Brain (organoid and tissue), 16 donors: ENCODE measurements at places on chromosomes 1 and 21.

GRCh38 chr1:85199667-85200462 is 951 bp downstream of the SYDE2 start:
- peak; percentile 19 for DNase-seq

- DNase-seq = peak; percentile 76
These were observed 82.2 kb downstream of the LMO4 start for GRCh38 chr1:87410776-87411480.

DNA sequence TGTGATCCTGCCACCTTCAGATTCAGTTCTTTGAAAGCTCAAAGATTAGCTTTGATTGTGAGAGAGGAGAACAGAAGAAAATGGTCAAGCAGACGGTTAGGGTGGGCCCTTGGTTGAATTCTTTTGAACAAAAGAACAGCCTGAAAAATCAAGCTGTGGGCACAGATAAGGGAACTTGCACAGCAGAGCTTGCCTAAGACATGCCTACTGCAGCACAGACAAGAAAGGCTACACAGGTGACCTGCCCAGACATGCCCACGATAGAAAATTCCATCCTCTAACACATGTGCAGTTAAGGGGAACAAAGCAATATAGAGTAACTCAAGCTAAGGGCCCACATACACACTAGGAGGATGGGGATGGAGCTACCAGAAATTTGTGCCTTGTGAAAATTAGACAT is 512.5 kb upstream of the LRRC7 start:
- DNase-seq = no peak

GRCh38 chr1:234755449-234755863 is 145.5 kb upstream of the IRF2BP2 start:
- DNase-seq = no peak

GRCh38 chr21:35927262-35927661 is 133.1 kb downstream of the SETD4 start:
- peak; percentile 79 for DNase-seq

- DNase-seq = no peak
These were observed 182.4 kb downstream of the SMYD3 start for GRCh38 chr1:246324711-246325110.

GRCh38 chr1:117802531-117803257 is 126.7 kb downstream of the GDAP2 start:
- peak; percentile 8 for DNase-seq

DNA sequence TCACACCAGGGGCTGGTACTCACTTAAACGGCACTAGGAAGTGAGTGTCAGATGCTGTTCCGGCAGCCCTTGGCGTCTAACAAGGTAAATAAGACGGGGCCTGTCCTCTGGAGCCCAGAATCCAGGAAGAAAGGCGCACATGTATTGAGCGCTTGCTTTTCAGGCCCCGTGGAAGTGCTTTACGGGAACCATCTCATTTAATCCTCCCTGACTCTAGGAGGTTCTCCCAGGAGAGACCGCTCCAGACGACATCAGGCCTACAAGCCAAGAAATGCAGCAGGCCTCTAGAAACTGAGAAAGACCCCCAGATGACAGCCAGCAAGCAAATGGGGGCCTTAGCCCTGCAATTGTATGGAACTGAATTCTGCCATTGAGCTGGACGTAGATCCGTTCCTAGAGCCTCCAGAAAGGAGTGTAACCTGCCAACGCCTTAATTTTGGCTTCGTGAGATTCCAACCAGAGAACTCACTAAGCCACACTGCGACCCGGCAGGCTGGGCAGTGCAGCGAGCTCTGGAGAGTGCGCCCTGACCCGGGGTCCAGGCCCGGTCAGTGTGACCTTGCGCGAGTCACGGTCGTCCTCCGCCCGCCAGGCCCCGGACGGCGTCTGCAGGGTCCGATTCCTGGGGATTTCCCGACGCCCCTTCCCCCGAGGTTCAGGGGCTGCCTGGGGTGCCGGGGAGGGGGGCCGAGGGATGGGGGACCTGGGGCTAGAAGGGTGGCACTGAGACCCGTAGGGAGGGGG is 532 bp upstream of the MANEAL start:
- no peak for DNase-seq

GRCh38 chr1:16420424-16421118 is 16.7 kb downstream of the SPATA21 start:
- DNase-seq = no peak

- DNase-seq = peak; percentile 13
These were observed 100.8 kb downstream of the PLPPR4 start for GRCh38 chr1:99365141-99365540.

- DNase-seq = no peak
These were observed 271.5 kb upstream of the TMEM51 start for GRCh38 chr1:14881775-14882672.

DNA sequence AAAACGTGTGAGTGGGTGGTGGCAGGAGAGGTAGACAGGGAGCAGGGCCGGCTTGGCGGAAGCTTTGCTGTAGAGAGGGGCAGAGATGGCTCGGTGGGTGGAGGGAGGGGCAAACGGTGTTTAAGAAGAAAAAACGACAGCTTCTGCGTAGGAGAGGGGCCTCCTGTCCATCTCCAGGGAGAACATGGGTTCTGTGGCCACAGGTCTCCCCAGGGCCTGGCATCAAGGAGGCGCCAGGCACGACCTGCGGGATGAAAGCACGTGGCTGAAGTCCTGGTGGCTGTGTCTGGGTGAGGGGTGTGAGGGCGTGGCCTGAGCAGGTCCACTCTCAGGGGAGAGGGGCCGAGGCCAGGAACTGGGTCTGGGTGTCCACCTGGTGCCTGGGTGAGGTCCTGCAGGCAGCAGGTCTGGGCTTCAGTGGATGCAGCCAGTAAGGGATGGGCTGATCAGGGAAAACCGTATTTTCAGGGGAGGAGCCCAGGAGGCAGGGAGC is 940 bp upstream of the PRKCZ start:
- DNase-seq = peak; percentile 23

- no peak for DNase-seq
These were observed 56.4 kb upstream of the RGS7 start for GRCh38 chr1:241413386-241413785.

DNA sequence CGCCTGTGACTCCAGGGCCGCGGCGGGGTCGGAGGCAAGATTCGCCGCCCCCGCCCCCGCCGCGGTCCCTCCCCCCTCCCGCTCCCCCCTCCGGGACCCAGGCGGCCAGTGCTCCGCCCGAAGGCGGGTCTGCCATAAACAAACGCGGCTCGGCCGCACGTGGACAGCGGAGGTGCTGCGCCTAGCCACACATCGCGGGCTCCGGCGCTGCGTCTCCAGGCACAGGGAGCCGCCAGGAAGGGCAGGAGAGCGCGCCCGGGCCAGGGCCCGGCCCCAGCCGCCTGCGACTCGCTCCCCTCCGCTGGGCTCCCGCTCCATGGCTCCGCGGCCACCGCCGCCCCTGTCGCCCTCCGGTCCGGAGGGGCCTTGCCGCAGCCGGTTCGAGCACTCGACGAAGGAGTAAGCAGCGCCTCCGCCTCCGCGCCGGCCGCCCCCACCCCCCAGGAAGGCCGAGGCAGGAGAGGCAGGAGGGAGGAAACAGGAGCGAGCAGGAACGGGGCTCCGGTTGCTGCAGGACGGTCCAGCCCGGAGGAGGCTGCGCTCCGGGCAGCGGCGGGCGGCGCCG is at the start of gene SIM2:
SIM2 (plus strand) TSS at position 135 of the 565 bp plus-strand sequence. CDS start 632 bp downstream, outside the sequence.
- DNase-seq = peak; percentile 41
